ENCODE measurements at places on chromosomes 2 and 18.

DNA sequence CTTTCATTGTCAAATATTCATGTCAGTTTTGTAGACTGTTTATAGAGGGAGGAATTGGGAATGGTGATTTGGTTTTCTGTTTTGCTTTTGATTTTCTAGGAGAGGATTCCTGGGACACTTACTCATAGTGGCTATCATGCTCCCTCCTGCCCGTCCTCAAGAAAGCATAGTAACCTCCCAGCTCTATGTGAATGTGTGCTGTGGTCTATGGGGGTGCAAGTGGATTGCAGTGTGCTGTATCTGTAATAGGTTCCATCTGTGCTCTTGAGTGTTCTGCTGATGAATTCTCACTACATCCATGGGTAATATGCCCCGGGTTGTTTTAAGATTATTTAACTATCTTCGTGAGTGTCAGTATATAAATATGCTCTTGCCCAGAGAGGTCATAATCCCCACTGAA lies 811.3 kb downstream of the CNTNAP5 start:
- DNase-seq: no peak

DNA sequence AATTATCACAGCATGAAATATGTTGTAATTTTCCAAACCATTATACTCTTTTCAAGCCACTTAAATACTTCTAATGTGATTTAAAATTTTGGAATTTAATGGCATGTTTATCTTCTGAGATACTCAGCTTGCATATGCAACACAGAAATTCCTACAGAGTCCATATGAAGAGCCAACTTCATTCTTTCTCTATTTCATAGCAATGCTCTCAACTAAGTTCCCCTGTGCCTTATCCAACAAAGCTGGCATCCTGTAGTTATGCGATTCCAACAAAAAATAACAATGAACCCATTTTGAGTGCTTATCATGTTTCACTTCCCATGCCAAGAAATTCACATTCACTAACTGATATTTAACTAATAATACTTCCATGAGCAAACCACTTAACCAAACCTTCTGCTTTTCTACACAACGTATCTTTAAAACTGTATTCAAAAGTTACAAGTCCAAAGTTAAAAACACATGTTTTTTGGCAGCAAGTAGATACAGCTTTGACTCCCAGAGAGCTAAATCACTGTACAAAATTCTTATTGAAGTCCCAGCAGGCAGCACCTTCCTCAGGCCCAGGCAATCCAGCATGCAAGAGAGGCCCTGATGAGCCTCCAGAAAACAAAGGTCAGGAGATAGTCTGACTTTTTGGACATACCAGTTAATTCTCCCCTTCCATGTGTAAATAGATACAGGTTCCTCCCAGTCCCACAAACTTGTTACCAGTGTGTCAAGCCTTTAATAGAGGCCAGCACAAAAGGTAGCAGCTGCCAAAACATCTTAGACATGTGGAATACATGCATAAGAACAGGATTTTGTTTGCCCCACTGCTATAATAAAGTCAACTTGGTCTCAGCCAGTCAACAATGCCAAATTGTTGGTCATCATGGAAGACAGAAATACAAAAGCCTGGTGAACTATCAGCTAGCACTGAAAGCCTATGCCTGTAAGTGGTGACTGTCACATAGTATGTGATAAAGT lies 113.1 kb upstream of the WDR75 start:
- DNase-seq: no peak

- no peak for DNase-seq
These were observed 3.2 kb downstream of the WDR33 start for GRCh38 chr2:127807678-127808353.

DNA sequence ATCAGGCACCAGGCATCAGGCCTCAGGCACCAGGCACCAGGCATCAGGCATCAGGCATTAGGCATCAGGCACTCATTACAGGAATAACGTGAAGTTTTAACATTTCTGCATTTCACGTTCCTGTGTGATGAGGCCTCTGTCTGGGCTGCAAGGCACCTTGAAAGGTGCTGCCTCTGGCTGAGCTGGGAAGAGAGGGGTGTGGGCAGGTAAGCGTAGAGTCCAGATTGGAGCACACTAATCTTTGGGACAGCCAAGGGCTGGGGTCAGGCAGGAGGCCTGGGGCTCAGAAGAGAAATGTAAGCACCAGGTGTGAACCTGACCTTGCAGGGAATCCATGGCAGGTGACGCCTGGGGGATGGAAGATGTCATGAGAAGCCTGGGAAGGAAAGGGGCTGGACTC lies 25.3 kb upstream of the SNTG2 start:
- DNase-seq: no peak

DNA sequence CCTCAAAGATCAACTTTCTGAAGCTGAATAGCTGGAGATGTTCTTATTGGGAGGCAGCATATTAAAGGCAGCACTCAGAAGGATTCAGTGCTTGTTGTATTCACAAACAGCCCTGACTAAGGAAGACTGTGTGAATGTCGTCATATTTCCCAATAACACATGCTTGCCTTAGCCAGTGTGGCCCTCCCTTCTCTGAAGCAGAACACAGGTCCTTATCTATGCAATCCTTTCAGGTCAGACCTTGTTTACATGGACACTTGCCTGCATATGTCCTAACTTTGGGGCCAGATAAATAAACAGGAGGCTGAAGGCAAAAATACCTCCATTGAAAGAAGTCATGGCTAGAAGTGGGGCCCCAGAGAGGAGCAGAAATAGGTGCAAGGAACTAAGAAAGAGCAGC lies 97.2 kb downstream of the SLC4A3 start:
- DNase-seq: no peak

Data from pulmonary artery endothelial cell (primary cell).